ENCODE measurements at places on chromosomes 13 and 19. TPM values are rescaled to one million over a fixed set of nuclear protein-coding genes. Genes with fewer than 3 reads are reported as not detected.

DNA sequence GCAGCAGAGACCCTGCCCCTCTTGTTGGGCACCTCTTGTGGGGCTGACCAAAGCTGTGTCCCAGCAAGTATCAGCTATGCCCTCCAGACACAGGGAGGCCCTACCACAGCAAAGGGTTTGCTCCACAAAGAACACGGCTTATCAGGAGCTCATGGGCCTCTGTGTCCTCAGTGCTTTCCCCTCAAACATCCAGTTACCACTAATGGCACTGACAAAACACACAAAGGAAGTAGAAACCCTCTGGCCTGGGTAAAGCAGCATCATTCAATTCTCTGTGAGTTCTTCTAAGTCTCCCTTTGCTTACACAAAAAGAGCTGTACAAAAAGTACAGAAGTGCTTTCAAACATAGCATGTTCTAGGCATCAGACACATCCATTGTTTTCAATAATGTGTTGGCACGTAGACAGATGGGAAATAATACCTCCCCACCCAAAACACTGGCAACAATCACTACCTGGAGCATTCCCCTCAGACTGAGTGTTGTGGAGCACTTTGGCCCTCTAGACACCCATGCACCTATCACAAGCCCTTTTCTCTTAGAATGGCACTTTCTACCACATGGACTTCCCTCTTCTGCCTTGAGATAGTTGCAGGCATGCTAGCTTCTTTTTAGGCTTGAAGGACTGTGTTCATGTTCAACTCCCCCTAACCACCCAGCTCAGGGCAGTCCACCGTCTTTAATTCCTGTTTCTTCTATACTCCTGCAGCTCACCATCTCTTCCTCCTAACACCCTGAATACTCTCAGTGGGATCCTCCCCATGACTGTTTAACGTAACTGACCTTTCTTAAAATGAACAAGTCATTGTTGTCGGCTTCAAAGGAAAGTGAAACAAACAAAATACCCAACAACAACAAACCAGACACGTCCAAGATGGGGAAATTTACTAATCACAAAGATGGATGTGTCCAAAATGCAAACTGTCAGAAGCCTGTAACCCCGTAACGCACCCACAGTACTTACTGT lies 43.5 kb downstream of the ATP7B start:
- no peak for DNase-seq
- H3K4me1 ChIP-seq: peaks cover 39% of the 10 kb centered on the region
- H3K4me3 ChIP-seq: no peak overlapping the region
- H3K36me3 ChIP-seq: no peaks in the 10 kb centered on the region

DNA sequence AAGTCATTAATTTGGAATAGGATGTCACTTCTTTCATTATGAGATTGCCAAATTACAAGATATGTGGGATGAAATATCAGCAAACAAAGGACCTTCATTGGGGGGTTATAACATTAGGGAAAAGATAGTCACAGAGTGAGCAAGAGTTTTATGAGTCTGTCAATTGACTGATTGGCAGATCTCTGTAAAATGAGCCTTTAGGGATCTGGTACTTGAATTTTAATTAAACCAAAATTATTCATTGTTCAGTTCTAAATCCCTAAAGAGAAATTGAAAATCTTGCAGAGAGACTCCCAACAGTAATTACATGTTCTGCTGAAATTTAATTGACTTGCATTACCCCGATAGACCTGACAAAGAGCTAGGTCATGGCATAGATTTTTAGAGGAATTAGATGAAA lies 768.1 kb upstream of the SPRY2 start:
- no peak for DNase-seq
- no peaks in the 10 kb centered on the region for H3K4me1 ChIP-seq
- no peaks in the 10 kb centered on the region for H3K36me3 ChIP-seq

GRCh38 chr19:14561847-14562351 lies 10.0 kb downstream of the NDUFB7 start:
- peaks cover 11% of the 10 kb centered on the region for H3K36me3 ChIP-seq
- no peak for DNase-seq
- no peaks in the 10 kb centered on the region for H3K27me3 ChIP-seq
- H3K4me3 ChIP-seq: no peak overlapping the region
- no peak overlapping the region for H3K27ac ChIP-seq

GRCh38 chr19:53538378-53539109 lies 599 bp downstream of the ZNF331 start:
- peaks cover 29% of the 10 kb centered on the region for H3K4me1 ChIP-seq
- DNase-seq: no peak
- H3K27me3 ChIP-seq: no peaks in the 10 kb centered on the region
- H3K4me3 ChIP-seq: peak overlapping the region; percentile 86

- no peak overlapping the region for H3K27ac ChIP-seq
- H3K4me1 ChIP-seq: peaks cover 49% of the 10 kb centered on the region
- peaks cover 37% of the 10 kb centered on the region for H3K36me3 ChIP-seq
- DNase-seq: no peak
Observed at GRCh38 chr13:48446464-48446863, 33.6 kb upstream of the LPAR6 start.

DNA sequence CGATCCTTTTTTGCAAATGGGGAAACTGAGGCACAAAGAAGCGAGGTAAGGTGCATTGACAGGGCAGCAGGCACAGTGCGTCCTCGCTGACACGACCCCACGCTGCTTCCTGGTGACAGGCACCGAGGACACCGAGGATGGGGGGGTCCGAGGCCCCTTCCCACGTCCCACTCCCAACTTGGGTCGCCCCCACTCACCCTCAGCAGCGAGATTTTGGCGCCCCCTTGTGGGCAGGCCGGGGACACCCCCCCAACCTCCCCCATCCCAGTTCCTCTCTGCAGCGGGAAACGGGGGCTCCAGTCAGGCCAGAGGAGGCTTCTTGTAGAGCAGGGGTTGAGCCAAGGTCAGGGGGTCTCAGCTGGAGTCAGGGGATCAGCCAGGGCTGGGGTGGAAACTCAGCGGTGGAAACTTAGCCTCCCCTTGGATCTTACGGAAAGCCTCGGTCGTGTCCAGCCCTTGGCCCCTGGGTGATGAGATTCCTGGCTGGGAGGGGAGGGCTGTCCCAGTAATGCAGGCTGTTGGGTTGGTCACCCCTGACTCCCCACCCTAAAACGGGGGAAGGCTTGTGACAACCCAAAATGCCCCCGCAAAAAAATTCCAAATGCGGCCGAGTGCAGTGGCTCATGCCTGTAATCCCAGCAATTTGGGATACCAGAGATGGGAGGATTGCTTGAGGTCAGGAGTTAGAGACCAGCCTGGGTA lies 8.2 kb downstream of the SMIM24 start:
- no peaks in the 10 kb centered on the region for H3K36me3 ChIP-seq
- peak; percentile 36 for DNase-seq
- H3K4me1 ChIP-seq: no peaks in the 10 kb centered on the region
- no peak overlapping the region for H3K27ac ChIP-seq
- H3K27me3 ChIP-seq: no peaks in the 10 kb centered on the region

DNA sequence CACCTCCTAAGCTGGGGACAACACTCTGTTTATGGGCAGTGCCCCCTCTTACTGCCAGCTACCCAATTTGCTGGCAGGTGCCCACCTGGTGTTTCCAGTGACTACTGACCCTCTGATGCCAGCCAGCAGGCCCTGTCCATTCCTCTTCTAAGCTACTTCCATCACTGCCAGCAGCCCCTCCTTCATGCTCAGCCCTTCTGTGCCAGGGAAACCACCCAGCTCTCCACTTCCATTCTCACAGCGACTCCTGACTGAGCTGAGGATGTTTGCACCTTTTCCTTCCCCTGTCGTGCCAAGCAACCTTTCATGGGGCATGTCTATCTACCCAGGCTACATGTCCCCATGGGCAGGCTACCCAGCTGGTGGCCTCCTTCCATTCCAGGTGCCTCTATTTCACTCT lies 24.0 kb upstream of the ZNF492 start:
- H3K4me3 ChIP-seq: no peak overlapping the region
- no peaks in the 10 kb centered on the region for H3K4me1 ChIP-seq
- no peak overlapping the region for H3K27ac ChIP-seq
- DNase-seq: no peak

- no peaks in the 10 kb centered on the region for H3K36me3 ChIP-seq
- no peak overlapping the region for H3K4me3 ChIP-seq
- H3K4me1 ChIP-seq: no peaks in the 10 kb centered on the region
- no peak for DNase-seq
- no peak overlapping the region for H3K27ac ChIP-seq
Observed at GRCh38 chr13:29421118-29421517, 174.4 kb downstream of the SLC7A1 start.

- H3K27me3 ChIP-seq: no peaks in the 10 kb centered on the region
- H3K4me1 ChIP-seq: peaks cover 24% of the 10 kb centered on the region
- no peak for DNase-seq
- H3K27ac ChIP-seq: peak overlapping the region; percentile 81
- peak overlapping the region; percentile 71 for H3K4me3 ChIP-seq
Observed at GRCh38 chr13:99237981-99238662, 20.1 kb downstream of the GPR18 start.

DNA sequence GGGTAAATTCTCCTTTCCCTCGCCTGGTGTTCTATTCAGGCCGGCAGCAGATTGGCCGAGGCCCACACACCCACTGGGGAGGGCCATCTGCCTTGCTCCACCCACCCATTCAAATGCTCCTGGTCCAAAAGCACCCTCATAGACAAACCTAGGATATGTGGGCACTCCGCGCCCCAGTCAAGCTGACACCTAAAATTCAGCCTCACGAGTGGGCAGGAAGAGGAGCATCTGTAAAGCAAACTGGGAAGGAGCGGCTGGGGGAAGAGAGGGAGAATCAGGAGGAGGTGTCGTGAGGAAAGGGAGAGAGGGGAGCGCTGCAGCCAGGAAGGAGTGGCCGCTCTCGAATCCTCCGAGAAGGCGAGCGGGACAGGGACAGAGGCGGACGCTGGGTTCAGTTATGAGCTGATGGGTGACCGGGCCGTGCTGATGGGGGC lies 136.9 kb downstream of the USP12 start:
- H3K27me3 ChIP-seq: peaks cover 37% of the 10 kb centered on the region
- no peak for DNase-seq
- no peaks in the 10 kb centered on the region for H3K36me3 ChIP-seq
- H3K4me1 ChIP-seq: peaks cover 2% of the 10 kb centered on the region

- peaks cover 19% of the 10 kb centered on the region for H3K27me3 ChIP-seq
- H3K4me3 ChIP-seq: no peak overlapping the region
- H3K27ac ChIP-seq: no peak overlapping the region
- H3K36me3 ChIP-seq: no peaks in the 10 kb centered on the region
- H3K4me1 ChIP-seq: peaks cover 15% of the 10 kb centered on the region
- no peak for DNase-seq
Observed at GRCh38 chr13:52127378-52127777, 1.5 kb downstream of the NEK5 start.

DNA sequence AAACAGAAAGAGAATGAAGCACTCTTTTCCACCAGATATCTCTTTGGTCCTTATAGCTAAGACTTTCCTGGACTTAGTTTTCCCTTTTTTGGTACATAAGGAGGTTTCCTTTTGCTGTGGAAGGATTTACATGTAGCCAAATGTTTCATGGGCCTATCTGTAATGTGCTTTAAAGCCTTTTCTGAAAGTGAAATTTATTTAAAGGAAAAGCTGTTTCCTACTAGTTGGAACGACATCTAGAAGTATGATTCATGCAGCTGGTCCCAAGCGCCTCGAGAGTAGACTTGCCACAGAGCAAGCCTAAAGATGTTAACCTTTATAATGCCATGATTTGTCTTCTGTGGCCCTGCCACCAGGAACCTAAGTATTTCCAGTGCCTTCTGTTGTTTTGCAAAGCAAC lies 390.3 kb downstream of the DLEU7 start:
- no peaks in the 10 kb centered on the region for H3K27me3 ChIP-seq
- DNase-seq: no peak
- no peaks in the 10 kb centered on the region for H3K36me3 ChIP-seq

- no peak overlapping the region for H3K27ac ChIP-seq
- H3K4me3 ChIP-seq: no peak overlapping the region
- H3K36me3 ChIP-seq: no peaks in the 10 kb centered on the region
- H3K27me3 ChIP-seq: peaks cover 6% of the 10 kb centered on the region
- H3K4me1 ChIP-seq: no peaks in the 10 kb centered on the region
Observed at GRCh38 chr19:54558339-54558738, 15.3 kb upstream of the LILRA2 start.

The ZNF331 gene
- total RNA-seq: 19.9 TPM

The SEMA6B gene
- total RNA-seq: not detected

The ZNF682 gene
- 5.5 TPM for total RNA-seq

The ICAM4 gene
- 1.5 TPM for total RNA-seq

The BSPH1 gene
- total RNA-seq: not detected

The KANK3 gene
- 8.7 TPM for total RNA-seq

Data from activated CD4-positive, alpha-beta memory T cell treated with anti-CD3 and anti-CD28 coated beads, Interleukin-2, amount 10 ng/mL, durations not matched to agents 7 days and 5 days (primary cell).